Fibroblast of skin of abdomen (primary cell): ENCODE measurements at places on chromosomes 13 and 19.

DNA sequence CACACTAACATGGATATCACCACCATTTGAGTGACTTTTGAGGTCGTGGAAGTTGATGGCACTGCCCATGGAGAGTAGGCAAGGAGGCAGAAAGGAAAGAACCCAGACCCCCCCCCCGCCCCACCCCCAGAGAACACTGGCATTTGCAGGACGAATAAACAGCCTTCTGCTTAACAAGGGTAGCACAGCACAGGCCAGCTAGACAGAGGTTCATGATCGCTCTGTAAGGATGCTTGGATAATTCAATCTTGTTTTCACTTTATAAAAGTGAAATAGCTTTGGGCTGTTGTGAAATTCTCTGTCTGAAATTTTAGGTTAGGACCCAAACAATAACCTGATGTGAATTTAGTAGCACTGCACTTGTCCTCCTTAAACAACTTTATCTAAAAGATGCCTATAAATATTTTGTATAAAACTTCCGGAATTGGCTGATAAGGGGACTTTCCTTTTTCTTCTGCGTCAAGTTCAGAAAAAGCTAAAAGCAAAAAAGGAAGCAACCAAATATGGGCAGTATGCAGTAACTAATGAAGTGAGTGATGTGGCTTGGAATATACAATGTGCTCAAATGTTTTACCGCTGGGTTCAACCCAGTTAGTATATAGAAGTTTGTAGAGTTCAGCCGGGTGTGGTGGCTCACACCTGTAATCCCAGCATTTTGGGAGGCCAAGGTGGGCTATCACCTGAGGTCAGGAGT is 163.7 kb downstream of the SHISA2 start:
- DNase-seq = no peak

GRCh38 chr19:45779231-45780145 is 2.8 kb downstream of the DMPK start:
- peak; percentile 48 for DNase-seq

DNA sequence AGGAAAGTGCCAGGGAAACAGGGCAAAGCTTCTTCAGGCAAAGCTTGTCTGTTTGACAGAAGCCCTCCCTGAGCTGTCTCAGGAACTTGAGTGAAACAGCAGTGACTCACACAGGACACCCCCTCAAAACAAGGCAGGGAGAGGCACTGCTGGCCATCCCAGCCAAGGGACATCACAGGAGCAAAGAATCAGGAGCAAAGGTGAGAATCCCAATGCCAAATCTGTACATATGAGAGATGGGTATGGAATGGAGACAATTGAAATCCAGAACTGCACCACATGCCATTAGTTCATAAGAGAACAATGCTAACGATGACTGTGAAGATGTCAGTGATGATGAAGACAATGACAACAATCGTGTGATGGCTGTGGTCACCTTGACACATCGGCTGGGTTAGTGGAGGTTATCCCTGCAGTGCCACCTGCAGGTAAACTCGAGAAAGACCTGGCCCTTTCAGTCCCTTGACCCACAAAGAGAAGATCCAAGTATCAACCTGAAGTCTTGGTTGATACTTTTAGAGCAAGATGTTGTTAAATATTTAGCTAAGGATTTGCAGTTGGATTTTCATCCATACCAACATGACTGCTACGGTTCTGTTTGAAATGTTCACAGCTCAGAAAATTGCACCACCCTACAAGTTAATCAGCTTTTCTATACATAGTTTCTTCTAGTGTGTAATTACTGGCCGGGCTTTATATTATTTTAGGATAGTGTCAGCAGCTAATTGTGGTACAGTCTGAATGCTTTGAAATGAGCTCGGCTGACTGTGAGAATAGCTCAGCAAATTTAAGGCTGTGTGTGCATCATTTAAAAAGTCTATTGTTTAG is 42.0 kb upstream of the IPO5 start:
- peak; percentile 31 for DNase-seq

DNA sequence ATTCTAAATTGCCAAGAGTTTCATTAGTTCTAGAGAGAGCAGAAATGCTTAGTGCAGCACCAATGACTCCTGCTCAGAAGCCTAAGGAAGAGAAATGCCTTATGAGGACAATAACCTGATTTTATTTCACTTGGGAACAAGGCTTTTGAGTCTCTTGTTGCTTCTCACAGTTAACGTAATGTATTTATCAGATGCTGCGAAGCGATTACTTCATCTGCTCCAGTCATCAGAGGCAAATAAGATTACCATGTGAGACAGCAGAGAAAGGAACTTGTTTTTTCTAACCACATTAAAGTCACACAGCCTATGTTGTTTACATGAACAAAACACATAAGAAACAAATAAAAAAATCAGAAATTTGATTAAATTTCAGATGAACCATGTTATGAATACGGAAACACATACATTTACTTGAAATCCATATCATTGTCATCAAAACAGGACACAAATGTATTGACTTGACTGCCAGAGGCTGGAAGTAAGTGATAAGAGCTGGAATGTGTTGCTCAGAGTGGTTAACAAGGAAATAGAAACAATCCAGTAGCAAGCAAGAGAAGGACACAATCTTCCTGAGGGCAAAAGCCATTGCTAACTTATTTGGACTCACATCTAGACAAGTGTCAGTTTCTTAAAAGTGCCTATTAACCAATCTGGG is 147.3 kb downstream of the LHFPL6 start:
- DNase-seq = no peak

DNA sequence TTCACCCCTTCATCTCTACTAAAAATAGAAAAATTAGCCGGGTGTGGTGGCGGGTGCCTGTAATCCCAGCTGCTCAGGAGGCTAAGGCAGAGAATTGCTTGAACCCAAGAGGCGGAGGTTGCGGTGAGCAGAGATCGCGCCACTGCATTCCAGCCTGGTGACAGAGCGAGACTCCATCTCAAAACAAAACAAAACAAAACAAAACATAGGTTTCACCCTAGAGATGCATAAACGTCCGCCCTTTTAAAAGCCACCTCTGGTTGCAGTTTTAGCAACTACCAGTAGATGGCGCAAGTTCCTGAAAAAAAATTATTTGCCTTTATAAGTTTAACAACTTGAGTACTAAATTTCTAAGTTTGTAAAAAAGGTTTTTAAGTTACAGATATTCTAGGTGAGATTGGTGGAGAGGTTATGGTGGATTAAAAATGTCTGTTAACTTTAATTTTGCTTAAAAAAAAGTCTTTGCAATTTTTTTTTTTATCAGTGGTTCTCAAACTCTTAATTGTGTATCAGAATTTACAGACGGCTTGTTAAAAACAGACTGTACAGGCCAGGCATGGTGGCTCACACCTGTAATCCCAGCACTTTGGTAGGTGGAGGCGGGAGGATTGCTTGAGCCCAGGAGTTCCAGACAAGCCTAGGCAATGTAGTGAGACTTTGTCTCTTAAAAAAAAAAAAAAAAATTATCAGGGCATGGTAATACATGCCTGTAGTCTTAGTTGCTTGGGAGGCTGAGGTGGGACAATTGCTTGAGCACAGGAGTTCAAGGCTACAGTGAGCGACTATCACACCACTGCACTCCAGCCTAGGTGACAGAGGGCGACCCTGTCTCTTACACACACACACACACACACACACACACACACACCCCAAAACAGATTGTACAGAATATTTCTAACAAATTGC is 42.1 kb downstream of the NAA16 start:
- peak; percentile 36 for DNase-seq
